ENCODE measurements at places on chromosomes 3 and 15.

GRCh38 chr3:48273594-48274211 is 32.8 kb downstream of the ZNF589 start:
- DNase-seq: peak; percentile 76

GRCh38 chr3:156483426-156483825 is 71.5 kb downstream of the SSR3 start:
- peak; percentile 13 for DNase-seq

- peak; percentile 44 for DNase-seq
Observed at GRCh38 chr3:52374173-52374572, 58.1 kb downstream of the DNAH1 start.

DNA sequence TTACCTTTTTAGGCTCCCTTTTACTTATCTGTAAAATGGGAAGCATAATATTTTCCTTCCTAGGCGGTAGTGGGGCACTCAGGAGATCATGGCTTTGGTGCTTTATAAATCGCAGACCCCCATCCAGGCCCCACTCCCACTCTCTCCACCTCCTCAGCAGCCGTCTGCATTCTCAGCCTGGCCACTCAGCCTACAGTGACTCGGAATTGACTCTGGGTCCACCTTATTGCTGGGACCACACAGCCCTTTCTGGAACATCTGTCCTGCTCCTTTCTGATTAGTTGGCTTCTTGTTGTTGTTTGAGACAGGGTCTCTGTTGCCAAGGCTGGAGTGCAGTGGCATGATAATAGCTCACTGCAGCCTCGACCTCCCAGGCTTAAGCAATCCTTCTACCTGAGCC is 76.5 kb downstream of the RPLP1 start:
- DNase-seq: no peak

DNA sequence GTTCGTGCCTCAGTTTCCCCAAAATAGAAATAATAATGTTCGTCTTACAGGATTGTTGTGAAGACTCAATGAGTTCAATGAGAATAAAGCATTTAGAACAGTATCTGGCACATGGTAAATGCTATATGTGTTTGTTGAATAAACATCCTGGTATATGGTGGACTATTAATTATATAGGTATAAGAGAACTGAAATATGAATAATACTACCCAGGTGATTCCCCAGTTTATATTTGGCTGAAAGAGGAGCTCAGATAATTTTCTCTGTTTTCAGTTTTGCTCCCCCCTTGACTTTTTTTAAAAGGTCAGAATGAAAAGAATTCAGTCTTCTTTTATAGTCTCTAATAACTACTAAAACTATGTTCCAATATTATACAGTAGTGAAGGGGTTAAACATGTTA is 46.9 kb downstream of the USP8 start:
- no peak for DNase-seq

- DNase-seq: no peak
Observed at GRCh38 chr3:122964811-122965210, 62.8 kb downstream of the SEMA5B start.

DNA sequence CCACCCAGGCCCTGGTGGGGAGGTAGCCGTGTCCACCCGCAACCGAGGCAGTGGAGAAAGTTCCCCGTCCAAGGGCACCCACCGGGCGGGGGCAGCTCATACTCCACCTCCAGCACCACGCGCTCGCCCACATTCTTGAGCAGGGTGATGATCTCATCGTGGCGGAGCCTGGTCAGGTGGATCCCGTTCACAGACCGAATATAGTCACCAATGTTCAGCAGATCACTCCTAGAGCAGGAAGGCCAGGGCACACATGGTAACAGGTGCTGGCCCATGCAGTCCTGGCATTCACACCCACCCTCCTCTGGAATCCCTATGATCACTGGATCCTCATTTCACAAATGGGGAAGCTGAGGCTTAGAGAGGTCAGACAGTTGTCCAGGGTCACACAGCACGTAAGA is 15.8 kb downstream of the GRIP2 start:
- no peak for DNase-seq

GRCh38 chr3:124273651-124274050 is 281.7 kb upstream of the ROPN1 start:
- no peak for DNase-seq

- DNase-seq: no peak
Observed at GRCh38 chr15:33298631-33299030, 12.1 kb upstream of the RYR3 start.

DNA sequence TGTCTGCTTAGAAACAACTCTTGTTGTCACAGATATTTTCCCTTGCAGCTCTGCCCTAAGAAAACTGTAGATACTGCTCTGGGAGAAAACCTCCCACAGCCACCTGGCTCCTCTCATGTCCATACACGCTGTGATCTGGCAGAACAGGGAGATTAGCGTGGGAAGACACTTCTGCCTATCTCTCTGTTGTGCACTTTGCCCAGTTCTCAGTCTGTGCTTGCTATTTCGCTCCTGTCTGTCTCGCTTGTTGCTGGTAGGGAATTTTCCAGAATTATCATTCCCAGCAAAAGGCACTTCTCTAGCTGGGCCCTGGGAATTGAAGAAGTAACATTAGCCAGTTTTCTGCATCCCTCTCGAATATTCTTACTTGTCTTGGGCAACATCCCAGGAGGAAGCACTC is 8.1 kb upstream of the GATM start:
- no peak for DNase-seq

- DNase-seq: no peak
Observed at GRCh38 chr3:27900316-27900715, 178.2 kb upstream of the EOMES start.

DNA sequence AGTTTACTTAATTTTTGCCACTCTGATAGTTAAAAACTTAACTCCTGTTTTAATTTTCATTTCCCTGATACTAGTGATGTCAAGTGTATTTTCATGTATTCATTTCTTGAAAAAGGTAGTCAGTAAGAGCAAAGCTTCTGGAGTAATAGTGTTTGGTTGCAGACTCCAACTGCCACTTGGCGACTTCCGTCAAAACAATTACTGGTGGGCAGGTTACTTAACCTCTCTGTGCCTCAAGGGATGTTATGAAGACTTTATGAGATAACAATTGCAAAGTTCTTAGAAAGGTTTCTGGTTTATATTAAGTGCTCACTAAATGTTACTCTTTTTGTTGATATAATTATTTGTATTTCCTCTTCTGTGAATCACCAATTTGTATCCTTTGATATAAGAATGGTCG is 129.7 kb downstream of the NFKBIZ start:
- DNase-seq: peak; percentile 75

All from NB4 (cell line).